ENCODE measurements at places on chromosomes 6 and 20.
A peak's percentile ranks its signal among the peaks of the same experiment; 100 is the strongest.

GRCh38 chr6:106637717-106638341 lies 8.5 kb downstream of the QRSL1 start:
- peak; percentile 48 for DNase-seq

DNA sequence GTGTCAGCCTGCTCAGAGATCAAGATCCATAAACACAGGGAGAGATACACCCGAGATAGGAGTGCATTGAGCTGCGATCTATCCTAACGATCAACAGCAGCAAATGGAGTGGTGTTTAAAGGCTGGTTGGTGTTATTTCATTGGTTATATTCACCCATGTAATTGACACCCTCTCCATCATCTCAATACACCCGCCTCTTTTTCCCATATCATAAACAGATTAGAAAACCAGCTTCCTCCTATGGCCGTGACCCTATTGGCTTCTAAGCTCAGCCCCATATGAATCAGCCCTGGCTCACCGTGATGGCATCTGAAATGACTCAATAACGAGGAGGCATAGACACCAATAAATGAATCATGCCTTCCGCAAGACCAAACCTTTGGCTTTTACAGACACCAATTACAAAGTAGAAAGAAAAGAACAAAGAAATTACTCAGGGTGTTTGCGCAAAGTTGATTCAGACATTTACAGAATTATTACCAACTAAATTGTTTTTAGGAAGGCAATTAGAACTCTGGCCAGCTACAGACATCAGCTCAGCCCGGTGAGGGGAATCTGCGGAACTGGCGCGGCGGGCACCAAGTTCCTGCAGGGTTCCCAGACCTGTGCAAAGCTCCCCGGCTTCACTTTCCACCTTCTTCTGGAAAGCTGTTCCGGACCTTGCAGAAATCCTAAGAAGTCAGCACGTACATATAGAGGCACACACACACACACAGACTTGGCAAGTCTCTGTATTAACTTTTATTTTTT lies 11.5 kb downstream of the PMEPA1 start:
- peak; percentile 93 for DNase-seq

DNA sequence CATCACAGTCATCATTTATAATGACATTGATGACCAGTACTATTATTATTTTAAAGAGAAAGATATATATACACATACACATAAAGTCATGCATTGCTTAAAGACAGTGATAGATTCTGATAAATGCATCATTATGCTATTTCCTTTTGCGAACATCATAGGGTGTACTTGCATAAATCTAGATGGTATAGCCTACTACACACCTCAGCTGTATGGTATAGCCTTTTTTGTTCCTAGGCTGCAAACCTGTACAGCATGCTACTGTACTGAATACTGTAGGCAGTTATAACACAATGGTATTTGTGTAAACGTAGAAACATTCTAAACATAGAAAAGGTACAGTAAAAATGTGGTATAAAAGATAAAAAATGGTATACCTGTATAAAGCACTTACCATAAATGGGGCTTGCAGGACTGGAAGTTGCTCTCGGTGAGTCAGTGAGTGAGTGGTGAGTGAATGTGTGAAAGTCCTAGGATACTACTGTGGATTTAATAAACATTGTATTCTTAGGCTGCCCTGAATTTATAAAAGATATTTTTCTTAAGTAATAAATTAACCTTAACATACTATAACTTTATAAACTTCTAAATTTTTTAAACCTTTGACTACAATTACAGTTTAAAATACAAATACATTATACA lies 23.9 kb downstream of the QKI start:
- no peak for DNase-seq

DNA sequence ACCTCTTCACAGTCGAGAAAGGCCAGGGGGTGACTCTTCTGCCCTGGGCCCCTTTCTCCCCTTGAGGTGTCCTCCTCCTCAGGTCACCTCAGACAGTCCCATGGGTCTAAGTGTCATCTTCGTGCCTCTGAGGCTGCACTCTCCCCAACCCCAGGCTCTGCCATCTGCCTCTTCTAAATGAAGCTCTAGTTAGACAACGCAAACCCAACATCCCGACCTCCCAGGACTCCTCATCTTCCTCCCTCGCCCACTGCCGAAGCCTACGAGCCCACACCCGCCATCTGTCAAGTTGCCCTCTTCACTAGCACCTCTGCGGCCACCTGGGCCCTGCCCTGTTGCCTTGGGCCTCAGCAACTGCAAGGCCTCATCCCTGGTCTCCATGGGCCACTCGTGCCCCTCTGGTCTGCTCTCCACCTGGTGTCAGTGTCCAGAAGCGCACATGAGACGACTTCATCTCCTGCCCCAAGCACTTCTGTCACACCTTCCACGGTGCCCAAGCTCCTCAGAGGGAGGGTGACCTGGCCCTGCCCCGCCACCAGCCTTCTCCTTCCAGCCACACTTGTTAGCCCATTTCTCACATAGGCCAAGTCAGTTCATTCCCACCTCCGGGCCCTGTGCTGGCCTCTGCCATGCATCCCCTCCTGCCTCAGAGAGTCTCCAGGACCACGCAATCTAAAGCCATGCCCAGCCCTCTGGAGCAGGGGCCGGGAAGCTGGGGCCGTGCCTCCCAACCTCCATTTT lies 53.8 kb downstream of the RRBP1 start:
- DNase-seq, result no peak

DNA sequence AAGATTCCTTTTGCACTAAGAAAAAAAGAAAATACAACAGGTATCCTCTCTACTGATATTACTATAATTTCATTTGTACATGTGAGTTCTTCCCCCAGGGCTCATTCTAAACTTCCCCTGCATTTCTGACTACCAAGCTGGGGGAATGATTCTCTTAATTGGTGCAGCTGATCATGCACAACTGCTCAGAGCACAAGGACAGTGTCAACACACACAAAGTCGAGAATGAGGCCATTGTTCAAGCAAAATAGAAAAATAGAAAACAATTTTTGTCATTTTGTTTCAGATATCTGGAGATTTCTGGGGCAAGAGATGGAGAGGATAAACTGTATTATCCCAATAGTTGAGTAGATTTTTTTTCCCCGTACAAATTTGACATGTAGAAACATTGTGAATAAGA lies 236.3 kb downstream of the HAO1 start:
- DNase-seq, result no peak

DNA sequence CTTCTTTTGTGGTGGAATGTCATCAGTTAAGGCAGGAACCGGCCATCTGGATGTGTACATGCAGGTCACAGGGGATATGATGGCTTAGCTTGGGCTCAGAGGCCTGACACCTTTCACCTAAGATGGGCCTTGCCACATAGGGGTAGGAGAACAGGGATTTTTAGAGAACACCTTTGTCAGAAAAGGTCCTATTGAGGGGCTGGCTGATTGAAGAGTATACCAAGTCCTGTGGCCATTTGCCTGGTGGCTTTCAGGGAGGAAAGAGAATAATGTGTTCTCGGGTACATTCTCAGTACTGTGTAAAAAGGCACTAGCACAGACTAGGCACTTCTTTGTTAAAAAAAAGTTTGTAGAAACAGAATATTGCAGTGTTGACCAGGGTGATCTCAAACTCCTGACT lies 26.4 kb downstream of the GMPR start:
- no peak for DNase-seq

DNA sequence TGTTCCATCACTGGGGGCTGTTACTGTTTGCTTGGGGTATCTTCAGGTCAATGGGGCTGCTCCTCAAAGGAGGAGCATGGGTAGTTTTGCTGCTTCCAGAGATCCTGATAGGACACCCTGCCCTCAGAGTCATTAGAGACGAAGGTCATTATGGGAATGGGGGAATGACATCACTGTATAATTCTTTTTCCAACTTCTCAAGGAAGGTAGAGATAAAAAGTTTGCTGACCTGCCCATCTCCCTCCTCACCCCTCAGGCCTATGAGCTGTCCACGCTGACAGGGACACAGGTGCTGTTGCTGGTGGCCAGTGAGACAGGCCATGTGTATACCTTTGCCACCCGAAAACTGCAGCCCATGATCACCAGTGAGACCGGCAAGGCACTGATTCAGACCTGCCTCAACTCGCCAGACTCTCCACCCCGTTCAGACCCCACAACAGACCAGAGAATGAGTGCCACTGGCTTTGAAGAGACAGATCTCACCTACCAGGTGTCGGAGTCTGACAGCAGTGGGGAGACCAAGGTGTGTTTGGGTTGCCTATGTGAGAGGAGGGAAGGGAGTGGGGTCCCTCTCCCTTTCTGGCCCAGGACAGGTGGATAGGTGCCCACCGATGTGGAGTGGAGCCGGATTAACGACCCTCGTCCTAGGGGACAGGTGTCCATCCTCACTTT lies 2.7 kb downstream of the SRF start:
- no peak for DNase-seq

GRCh38 chr6:101150226-101150625 lies 243.3 kb upstream of the GRIK2 start:
- no peak for DNase-seq

DNA sequence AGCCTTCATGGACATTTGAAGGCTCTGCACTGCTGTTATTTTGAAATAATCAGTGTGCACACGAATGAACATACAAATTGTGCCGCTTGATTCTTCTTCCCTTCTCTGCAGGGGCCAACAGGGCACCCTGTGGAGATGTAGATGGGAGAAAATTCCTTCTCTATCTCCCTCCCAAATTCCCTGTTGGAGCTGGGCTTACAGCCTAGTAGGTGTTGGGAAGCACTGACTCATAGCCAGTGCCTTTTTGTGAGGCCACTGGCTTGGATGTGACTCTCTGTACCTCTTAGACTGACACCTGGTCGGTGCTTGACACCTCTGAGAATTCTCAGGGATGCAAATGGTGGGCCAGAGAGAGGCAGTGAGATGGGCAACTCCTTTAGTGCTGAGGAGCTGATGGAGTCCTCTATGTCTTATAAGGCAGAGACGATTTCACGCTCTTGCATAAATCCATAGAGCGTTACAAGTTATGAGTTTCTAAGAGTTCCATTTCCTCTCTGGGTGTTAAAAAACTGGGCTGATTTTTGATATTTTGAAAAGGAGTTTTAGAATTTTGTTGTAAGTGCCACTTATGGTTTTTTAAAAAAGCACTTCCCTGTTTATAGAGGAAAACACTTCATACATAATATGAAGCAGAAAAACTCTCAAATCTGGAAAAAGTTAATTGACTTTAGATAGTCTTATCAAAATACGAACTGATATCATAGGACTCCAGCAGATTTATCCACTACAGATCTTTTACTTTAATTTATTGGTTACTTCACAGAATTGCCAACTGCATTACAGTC lies 89.8 kb upstream of the MAP3K7 start:
- no peak for DNase-seq

- peak; percentile 99 for DNase-seq
Observed at GRCh38 chr6:134373282-134373922, 55.5 kb upstream of the SGK1 start.

- no peak for DNase-seq
Observed at GRCh38 chr6:30687659-30688431, 1.4 kb upstream of the PPP1R18 start.

- DNase-seq, result no peak
Observed at GRCh38 chr6:72382602-72383529, 239.0 kb upstream of the KCNQ5 start.

- peak; percentile 78 for DNase-seq
Observed at GRCh38 chr6:42197555-42198362, 3.0 kb upstream of the GUCA1B start.

DNA sequence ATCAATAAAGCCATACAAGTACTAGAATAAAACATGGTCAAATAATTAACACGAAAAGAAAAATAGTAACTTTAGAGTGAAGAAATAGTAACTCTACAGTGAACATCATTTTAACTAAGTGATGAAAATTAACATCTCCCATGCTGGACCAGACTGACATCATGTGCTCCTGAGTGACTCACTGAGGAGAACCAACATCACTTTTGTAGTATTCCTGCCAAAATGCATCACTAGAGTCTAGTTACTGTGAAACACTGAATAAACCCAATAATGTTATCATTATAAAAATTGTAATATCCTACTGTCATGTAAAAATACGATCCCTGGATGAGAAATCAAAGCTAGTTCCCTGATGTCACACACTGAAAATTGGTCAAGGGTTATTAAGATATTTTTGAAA lies 361.3 kb downstream of the CD109 start:
- no peak for DNase-seq

DNA sequence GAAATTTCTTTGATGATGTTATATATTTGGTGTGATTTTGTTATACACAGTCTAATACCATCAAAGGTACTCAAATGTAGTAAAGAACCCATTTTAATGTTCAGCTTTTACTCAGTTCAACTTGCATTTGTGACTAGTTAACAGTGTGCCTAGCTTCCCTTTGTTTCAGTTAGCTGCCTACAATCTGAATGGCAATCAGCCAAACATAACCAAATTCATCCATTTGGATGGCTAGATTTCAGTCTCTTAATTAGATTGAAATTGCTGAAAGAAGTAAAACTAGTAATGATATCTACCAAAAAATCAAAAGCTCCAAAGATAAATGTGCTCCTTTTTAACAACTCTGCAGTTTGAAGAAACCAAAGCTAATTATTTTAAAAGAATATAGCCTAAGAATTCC lies 6.9 kb downstream of the EPHA7 start:
- DNase-seq, result no peak

GRCh38 chr20:58194175-58194791 lies 34.2 kb downstream of the ANKRD60 start:
- no peak for DNase-seq

GRCh38 chr6:144920391-144920961 lies 635.3 kb downstream of the UTRN start:
- peak; percentile 50 for DNase-seq

GRCh38 chr6:37785663-37786270 lies 33.8 kb upstream of the ZFAND3 start:
- DNase-seq, result peak; percentile 59

GRCh38 chr6:168713839-168714238 lies 272.9 kb downstream of the SMOC2 start:
- no peak for DNase-seq

GRCh38 chr20:19348582-19348981 lies 136.1 kb downstream of the SLC24A3 start:
- no peak for DNase-seq

GRCh38 chr20:24492031-24492607 lies 22.7 kb downstream of the SYNDIG1 start:
- no peak for DNase-seq

GRCh38 chr6:119587537-119587936 lies 238.0 kb upstream of the MAN1A1 start:
- no peak for DNase-seq
